Stimulated activated CD4-positive, alpha-beta T cell treated with anti-CD3 and anti-CD28 coated beads, Interleukin-1b, Interleukin-23, amount 100 ng/mL, for 1 hour (primary cell): ENCODE measurements at places on chromosomes 12 and 14.

DNA sequence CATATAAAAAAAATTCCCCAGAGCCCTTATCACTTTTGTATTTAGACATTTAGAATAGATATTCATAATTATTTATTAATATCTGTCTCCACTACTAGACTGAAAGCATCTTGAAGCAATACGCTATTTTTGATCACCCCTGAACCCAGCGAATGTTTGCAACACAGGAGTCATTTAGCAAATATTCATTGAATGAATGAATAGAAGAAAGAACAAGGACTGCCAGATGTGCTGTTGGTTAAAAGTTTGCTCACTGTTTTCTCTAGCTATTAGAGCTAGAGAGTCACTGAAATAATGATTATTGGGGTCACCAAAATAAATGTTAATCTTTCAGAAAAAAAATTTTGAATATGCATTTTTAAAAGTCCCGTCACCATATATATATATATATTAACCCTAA, 174.3 kb downstream of the ACSS3 start:
- no peak for DNase-seq

DNA sequence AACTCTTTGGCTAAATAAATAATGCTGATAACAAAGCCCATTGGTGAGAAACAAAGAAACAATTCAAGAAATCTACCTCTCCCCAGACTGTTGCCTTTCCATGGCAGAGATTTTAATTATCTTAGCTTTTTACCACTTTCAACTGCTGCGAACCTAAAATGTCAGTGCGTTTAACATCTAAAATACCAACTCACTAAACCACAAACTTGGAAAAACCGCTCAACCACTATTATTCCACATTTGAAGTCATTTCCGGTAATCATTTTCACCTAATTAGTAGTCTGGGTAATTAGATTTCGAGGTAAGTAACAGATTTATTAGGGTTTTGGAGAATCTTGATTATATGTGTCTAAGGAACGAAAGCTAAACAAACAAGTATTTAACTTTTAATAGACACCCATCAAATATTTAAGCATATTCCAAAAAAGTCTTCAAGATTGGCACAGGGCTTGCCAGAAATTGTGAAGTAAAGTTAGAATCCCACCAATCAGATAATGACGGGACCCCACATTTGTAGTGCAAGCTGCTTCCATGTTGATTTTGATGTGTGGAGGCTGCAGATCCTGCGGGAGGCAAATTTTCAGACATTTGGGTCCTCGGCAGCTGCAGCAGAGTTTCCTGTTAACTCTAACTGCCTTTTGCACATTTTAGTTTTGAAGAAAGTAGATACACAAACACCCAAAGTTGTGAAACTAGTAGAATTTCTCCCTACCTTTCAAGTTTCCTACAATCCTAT, 4.1 kb downstream of the OTX2 start:
- DNase-seq: no peak

DNA sequence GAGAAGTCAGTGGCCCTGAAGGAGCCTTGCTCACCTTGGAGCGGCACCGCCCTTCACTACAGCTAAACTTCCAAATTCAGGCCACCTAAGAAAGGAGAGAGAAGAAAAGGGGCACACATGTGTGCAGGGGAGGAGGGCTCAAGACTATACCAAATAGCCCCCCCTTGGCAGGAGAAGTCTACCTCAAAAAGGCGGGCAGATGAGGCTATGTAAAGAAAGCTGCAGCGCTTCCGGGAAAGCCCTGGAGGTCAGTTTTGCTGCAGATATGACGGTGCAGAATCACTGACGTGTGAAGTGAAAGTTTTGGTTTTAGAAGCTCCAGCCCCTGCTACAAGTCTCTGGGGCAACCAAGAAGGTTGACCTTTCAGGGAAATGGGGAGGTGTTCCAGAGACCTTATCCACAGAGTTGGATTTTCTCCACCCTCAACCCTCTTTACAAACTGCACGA, 48.2 kb upstream of the PNMA1 start:
- no peak for DNase-seq

DNA sequence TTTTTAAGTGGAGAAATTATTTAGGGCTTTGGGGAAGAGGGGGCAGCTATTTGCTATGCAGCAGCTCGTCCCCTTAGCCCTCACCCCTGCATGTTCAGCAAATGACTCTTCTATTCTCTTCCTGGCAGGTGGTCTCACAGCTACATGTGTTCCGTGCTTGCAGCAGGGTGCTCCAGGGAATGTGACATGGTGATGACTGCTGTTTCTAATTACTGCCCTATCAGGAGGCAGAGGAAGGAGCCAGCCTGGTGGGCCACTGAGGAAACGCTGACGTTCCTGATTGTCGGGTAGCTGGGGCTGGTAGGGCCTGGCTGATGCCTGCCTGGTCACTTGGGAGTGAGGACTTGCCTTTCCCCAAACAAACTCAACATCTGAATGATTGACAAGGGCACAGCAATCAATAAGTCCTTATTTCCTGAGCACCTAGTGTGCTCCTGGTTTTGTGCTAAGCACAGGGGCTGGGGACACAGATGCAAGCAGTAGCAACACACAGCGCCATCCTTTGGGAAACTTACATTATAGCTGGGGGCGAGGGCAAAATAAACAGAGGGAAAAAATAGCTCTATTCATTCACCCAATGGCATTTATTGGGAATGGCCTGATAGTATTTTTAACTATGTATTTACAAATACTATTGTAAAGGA, 377.8 kb downstream of the FUT8 start:
- no peak for DNase-seq

- no peak for DNase-seq
Observed at GRCh38 chr14:36227802-36228201, 51.3 kb upstream of the PTCSC3 start.

GRCh38 chr12:103881261-103881660, 40.2 kb upstream of the NT5DC3 start:
- no peak for DNase-seq

- DNase-seq: no peak
Observed at GRCh38 chr12:123602651-123603195, 824 bp downstream of the DDX55 start.

DNA sequence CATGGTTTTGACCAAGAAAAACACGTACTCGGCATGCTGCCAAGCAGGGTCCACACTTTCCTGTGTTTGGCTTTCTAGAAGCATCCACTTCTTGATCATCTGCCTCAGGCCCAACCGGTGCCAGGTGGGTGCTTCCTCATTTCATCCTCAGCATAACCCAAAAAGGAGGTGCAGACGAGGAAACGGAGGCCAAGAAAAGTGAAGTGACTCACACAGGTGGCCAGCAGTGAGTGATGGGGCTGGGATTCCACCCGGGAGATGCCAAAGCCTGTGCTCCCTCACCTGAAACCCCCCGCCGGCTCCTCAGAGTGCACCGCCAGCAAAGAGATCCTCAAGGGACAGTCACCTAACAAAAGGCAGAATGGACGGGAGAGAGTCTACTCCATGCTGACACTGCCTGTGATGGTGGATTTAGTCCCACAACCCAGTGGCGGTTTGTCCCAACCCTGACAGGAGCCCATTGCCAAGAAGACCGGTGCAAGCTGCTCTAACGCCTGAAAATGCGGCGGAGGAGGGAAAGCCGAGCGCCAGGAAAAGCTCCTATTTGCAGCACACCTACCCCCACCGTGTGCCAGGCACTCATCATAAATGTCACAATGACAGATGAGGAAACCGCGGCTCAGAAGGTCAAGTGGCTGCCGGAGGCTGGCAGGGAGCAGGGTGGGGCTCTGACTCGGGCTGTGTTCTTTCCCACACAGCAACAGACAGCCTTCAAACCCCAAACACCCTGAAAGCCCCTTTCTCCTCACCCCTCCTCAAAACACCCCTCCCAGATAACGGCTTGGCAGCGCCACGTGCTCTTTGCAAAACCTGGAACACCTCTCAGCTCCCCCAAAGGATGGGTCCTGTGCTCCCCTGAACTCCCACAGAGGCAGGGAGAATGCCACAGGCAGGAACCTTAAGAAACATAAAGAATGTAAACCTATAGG, 18.8 kb downstream of the BCL11B start:
- no peak for DNase-seq

GRCh38 chr12:26416550-26416949, 221.2 kb downstream of the SSPN start:
- DNase-seq: no peak

GRCh38 chr14:64704143-64704742, at the start of gene PLEKHG3:
TSS of gene PLEKHG3 (plus strand) at chr14:64704424. CDS start at chr14:64727632, 23,208 bp downstream.
- no peak for DNase-seq

DNA sequence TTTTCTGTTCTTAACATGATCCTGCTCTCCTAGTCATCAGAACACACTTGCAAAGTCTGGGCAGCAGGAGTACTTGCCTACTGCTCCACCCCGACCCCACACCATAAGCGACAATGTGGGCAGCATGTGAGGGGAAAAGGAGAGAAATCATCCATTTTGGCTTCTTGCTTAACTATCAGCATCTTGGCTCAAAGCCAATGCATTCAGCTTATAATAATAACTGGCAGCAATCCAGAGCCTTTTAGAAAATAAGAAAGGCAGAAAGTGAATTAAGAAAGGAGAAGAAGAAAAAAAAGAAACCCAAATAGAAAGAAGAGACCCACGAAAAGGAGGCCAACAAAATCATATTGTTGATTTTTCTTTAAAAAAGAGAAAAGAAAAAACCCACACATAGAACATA, 930.8 kb downstream of the BCL11B start:
- no peak for DNase-seq

GRCh38 chr14:82431031-82431430, 897.4 kb upstream of the SEL1L start:
- DNase-seq: no peak

GRCh38 chr12:89945123-89945522, 236.5 kb upstream of the ATP2B1 start:
- DNase-seq: no peak

DNA sequence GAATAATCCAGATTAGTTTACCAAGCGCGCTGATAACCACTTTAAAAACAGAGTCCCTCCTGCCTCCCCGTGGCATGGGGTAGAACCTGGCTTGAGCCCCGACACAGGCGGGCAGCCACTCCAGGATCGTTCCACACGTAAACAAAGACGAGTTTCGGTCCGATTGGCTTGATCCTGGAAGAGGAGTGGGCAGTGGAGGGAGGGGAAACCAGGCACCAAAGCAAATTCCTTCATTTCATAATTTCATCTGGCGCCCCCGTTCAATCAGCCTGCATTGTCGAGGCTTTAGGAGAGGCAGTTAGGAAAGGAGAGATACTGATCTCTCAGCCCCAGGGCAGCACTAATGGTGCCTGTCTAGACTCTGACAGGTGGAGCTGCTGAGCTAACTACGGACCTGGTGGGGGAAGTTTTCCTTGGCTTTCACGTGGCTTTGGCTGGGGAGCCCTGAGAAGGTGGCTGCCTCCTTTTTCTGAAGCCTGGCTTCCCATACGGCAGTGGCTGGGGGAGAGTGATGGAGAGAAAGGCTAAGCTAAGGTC, 751 bp upstream of the GPRC5A start:
- DNase-seq: no peak

GRCh38 chr12:79255288-79255687, 390.7 kb downstream of the SYT1 start:
- no peak for DNase-seq

GRCh38 chr14:20412411-20412810, 890 bp downstream of the TEP1 start:
- no peak for DNase-seq

DNA sequence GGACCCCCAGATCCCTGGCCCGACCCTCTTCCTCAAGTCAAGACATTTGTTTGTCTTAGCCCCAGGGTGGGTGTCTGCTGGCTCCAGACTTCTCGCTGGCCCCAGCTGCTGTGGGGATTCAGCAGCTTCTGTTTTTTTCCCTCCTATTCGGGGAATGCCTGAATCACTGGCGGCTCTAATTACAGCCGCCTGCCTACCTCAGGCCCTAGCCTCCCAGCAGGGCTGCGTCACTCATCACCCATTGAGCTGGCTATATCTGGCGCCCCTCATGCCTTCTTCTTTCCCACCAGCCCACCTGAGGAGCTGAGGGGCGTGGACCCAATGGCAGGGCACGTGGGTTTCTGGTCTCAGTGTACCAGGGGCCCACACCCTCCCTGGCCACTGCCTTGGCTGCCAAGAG, 10.1 kb downstream of the KRT80 start:
- no peak for DNase-seq

- no peak for DNase-seq
Observed at GRCh38 chr12:45638386-45638785, 91.1 kb upstream of the ARID2 start.

GRCh38 chr12:98639491-98639890, 5.1 kb downstream of the IKBIP start:
- no peak for DNase-seq

DNA sequence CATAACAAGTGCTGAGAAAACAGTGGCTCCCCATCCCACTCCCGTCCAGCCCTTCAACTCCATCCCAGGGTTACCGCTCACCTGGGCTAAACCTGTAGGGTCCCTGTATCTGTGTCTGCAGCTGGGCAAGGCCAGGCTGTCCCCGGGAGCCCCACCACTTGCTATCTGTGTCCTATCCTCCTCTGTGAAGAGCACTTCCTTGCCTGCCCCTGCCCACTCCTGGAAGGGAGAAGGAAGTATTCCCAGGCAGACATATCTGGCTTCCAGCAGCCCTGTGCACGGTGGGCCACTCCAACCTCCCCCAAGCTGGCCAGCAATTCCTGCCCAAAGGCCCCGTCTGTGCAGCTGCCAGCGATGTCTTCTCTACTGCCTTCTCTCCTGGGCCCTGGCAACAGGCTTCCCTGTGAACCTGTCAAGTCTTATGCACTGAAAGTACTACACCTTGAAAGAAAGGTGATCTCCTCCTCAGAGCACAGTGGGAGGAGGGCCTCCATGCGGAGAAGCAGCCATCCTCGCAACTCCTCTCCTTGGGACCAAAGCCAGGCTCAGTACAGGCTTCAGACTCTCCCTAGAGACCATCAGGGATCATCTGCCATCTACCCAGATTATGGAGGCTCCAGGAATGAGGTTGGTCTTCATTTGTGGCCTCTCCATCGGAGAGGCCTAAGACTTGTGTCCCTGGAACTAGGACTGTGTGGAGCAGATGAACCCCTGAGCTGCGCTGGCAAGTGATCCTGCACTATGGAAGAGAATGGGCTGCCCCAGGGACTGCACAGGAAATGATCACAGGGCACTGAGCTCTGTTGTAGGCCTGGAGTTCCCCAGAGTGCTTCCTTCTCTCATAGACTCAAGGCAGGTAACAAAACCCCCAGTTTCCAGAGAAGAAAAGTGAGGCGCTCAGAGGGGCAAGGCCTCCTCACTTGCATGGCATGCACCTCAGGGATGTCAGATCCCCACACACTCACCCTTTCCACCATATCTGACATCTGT, 663.6 kb downstream of the BCL11B start:
- DNase-seq: no peak

- DNase-seq: no peak
Observed at GRCh38 chr12:122486805-122487426, 13.8 kb downstream of the ZCCHC8 start.

DNA sequence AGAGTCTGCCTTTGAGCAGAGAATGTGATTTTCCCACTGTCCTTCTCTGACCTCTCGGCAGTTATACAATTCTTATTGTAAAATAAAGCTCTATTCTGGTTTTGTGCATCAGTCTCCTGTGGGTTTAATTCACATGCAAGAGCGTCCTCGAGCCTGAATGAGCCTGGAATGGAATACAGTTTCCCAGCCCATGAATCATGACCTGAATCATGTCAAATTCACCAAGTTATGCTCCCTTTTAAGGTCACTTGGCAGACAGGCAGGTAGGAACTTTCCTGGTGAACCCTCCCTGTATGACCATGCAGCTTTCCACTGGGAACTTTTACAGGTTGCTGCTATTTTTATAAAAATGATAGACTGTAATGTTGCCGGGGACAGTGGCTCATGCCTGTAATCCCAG, 41.7 kb downstream of the BICD1 start:
- no peak for DNase-seq
